Aorta (tissue), 5 donors: ENCODE measurements at places on chromosomes 7 and 10. TPM values are rescaled to one million over a fixed set of nuclear protein-coding genes. Genes with fewer than 3 reads are reported as not detected.

Gene CDHR1
- 0.32 TPM for total RNA-seq

Gene HMX2
- not detected for total RNA-seq

GRCh38 chr7:134639683-134640279, 6.9 kb upstream of the BPGM start:
- DNase-seq, result no peak

DNA sequence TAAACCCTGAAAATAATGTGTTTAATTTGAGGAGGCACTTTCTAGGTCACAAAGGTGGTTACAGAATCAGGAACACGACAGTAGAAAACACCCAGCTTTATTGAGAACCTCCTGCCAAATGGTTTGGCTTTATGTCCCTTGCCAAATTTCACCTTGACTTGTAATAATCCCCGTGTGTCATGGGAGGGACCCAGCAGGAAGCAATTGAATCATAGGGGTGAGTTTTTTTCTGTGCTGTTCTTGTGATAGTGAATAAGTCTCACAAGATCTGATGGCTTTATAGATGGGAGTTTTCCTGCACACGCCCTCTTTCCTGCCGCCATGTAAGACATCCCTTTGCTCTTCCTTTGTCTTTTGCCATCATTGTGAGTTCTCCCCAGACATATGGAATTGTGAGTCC, 193.8 kb upstream of the KLF6 start:
- DNase-seq, result no peak

Gene MLXIPL
- total RNA-seq, result 2.0 TPM

DNA sequence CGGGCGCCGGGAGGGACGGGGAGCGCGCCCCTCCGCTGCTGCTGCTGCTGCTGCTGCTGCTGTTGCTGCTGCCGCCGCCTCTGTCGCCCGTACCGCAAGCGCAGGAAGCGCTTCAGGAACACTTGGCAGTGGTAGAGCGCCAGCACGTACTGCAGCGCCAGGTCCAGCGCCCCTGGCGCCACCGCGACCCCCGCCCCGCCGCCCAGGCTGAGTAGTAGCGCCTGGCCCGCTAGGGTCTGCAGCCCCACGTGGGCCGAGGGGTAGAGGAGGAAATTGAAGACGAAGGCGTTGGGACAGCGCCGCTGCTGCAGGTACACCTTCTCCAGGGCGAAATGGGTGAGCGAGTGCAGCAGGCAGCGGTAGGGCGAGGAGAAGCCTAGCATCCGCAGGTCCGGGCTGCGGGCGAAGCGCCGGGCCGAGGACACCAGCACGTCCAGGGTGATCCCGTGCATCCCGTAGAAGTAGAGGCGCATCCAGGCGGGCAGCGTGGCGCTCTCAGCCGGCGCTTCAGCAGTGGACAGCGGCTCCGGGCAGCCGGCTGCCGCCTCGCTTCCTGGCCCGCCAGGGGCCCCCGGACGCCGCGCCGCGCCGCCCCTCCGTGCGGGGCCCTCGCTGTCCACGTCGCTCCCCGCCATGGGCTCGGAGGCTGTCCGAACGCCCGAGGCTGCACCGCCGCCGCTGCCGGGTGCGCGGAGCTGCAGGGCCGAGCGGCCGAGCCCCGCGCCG, at the start of gene TMEM229A:
Gene TMEM229A (minus strand): TSS at position 699 of the 726 bp plus-strand sequence. CDS start 64 bp downstream, at position 635.
- DNase-seq, result peak; percentile 47

GRCh38 chr10:2882628-2883027, 184.7 kb upstream of the PFKP start:
- no peak for DNase-seq

Gene ANLN
- total RNA-seq, result 3.8 TPM

DNA sequence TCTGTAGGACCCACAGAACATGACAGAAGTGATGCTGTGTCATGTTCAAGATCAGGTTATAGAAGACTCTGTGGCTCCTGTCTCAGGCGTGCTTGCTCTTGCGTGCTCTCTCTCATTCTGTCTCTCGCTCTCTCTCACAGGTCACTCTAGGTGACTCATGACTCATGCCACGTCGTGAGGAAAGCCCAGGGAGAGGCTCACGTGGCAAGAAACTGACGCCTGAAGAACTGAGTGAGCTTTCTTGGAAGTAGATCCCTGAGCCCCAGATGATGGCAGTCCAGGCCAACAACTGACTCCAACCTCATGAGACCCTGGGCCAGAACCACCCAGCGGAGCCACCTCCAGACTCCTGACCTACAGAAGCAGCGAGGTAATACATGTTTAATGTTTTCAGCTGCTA, 103.3 kb downstream of the DNMBP start:
- no peak for DNase-seq

Gene CTAGE8
- 1.2 TPM for total RNA-seq

DNA sequence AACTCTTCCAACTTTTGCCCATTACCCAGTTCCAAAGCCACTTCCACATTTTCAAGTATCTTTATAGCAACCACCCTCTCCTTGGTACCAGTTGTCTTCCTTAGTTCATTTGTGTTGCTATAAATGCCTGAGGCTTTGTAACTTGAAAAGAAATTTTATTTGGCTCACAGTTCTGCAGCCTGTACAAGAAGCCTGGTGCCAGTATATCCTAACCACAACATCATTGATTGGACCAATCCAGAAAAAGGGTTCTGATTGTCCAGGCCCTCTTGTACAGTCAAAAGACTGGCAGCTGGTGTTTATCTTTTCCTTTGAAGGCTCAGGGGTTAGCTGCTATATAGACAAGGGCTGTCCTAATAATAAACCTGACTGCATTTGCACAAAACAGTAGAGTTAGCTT, 21.1 kb upstream of the ABCC2 start:
- DNase-seq, result no peak

GRCh38 chr7:31488562-31489203, 25.2 kb upstream of the ITPRID1 start:
- DNase-seq, result no peak
